Natural killer cell treated with Interleukin-12 subunit alpha and Interleukin-12 subunit beta and Interleukin-15 and Interleukin-18, amount 100 ng/mL, for 72 hours (primary cell): ENCODE measurements at places on chromosomes 3 and 15. TPM values are rescaled to one million over a fixed set of nuclear protein-coding genes. Genes with fewer than 3 reads are reported as not detected.

DNA sequence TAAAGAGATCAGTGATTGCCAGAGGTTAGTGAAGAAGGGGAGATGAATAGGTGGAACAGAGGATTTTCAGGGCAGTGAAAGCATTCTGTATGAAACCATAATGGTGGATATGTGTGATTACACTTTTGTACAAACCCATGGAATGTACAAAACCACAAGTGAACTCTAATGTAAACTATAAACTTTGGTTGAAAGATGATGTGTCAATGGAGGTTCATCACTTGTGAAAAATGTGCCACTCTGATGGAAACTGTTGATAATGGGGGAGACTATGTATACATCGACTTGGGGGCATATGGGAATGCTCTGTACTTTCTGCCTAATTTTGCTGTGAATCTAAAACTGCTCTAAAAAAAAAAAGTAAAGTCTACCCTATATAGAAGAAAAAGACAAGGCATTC lies 68.7 kb upstream of the ARHGEF3 start:
- no peaks in the 10 kb centered on the region for H3K27me3 ChIP-seq
- peaks cover 17% of the 10 kb centered on the region for H3K4me1 ChIP-seq
- H3K4me3 ChIP-seq: no peak overlapping the region
- no peak for DNase-seq
- no peaks in the 10 kb centered on the region for H3K36me3 ChIP-seq

GRCh38 chr15:77631745-77632533 lies 773 bp downstream of the LINGO1 start:
- peak overlapping the region; percentile 38 for H3K4me3 ChIP-seq
- peaks cover 31% of the 10 kb centered on the region for H3K27me3 ChIP-seq
- H3K4me1 ChIP-seq: no peaks in the 10 kb centered on the region

DNA sequence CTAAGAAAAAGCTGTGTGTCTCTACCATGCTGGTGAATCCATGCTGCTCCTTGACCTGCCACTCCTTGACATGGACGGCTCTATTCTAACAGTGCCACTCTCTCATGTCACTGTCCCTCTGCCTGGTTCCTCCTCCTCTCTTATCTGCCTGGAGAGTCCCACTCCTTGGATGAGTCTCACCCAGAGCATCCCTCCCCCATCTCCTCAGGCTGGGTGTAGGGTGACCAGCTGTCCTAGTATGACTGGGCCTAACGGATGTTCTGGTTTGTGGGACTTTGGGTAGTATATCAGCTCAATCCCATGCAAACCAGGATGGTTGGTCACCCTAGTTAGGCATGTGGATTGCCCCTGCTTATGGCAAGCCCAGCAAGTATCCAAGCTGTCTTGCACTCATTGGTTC lies 54.3 kb downstream of the LIPC start:
- peak; percentile 64 for DNase-seq
- peak overlapping the region; percentile 84 for H3K4me3 ChIP-seq
- H3K36me3 ChIP-seq: no peaks in the 10 kb centered on the region

GRCh38 chr3:133843634-133844033 lies 38.0 kb downstream of the SRPRB start:
- H3K4me1 ChIP-seq: no peaks in the 10 kb centered on the region
- H3K27ac ChIP-seq: no peak overlapping the region
- no peaks in the 10 kb centered on the region for H3K36me3 ChIP-seq
- DNase-seq: peak; percentile 51

DNA sequence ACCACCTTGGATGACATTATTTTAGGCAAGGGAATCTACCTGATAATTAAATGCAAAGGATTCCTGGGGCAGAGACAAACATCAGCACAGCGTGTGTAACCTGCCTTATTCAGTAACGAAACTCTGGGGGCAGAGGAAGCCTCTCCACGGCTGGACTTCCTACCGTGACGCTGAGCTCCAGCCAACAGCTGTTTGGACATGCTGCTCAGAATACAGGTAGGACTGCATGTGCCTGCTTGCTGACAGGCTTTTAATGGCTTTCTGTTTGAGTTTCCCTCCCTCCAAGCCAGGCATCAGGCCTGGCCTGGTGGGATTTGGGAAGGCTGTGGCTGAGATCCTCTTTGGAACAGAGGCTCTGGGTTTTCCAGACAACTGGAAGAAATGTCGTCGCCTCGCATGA lies 150.6 kb downstream of the ADAMTS17 start:
- peaks cover 14% of the 10 kb centered on the region for H3K27me3 ChIP-seq
- H3K27ac ChIP-seq: no peak overlapping the region
- peaks cover 2% of the 10 kb centered on the region for H3K4me1 ChIP-seq
- H3K4me3 ChIP-seq: no peak overlapping the region

- no peak for DNase-seq
- no peaks in the 10 kb centered on the region for H3K27me3 ChIP-seq
- peaks cover 4% of the 10 kb centered on the region for H3K36me3 ChIP-seq
These were observed 78.7 kb downstream of the ATP1B3 start for GRCh38 chr3:141955175-141955574.

- H3K27me3 ChIP-seq: peaks cover 56% of the 10 kb centered on the region
- H3K4me1 ChIP-seq: peaks cover 20% of the 10 kb centered on the region
- no peak overlapping the region for H3K27ac ChIP-seq
- no peaks in the 10 kb centered on the region for H3K36me3 ChIP-seq
- DNase-seq: no peak
These were observed 4.1 kb upstream of the SKOR1 start for GRCh38 chr15:67820992-67821783.

GRCh38 chr15:79970624-79971434 lies at the start of gene BCL2A1:
TSS of gene BCL2A1 (minus strand) at chr15:79971196. CDS start at chr15:79971119, 77 bp downstream.
- peak; percentile 80 for DNase-seq

GRCh38 chr3:42762046-42762724 lies 10.9 kb downstream of the CCDC13 start:
- H3K36me3 ChIP-seq: no peaks in the 10 kb centered on the region
- no peaks in the 10 kb centered on the region for H3K4me1 ChIP-seq
- H3K4me3 ChIP-seq: no peak overlapping the region
- no peak for DNase-seq
- no peaks in the 10 kb centered on the region for H3K27me3 ChIP-seq

- no peak overlapping the region for H3K27ac ChIP-seq
- no peaks in the 10 kb centered on the region for H3K36me3 ChIP-seq
- no peaks in the 10 kb centered on the region for H3K27me3 ChIP-seq
- H3K4me1 ChIP-seq: no peaks in the 10 kb centered on the region
These were observed 370.6 kb upstream of the NAALADL2 start for GRCh38 chr3:174488527-174488926.

- H3K4me3 ChIP-seq: no peak overlapping the region
- no peaks in the 10 kb centered on the region for H3K4me1 ChIP-seq
- H3K36me3 ChIP-seq: no peaks in the 10 kb centered on the region
These were observed 7.6 kb upstream of the THBS1 start for GRCh38 chr15:39573287-39573686.

DNA sequence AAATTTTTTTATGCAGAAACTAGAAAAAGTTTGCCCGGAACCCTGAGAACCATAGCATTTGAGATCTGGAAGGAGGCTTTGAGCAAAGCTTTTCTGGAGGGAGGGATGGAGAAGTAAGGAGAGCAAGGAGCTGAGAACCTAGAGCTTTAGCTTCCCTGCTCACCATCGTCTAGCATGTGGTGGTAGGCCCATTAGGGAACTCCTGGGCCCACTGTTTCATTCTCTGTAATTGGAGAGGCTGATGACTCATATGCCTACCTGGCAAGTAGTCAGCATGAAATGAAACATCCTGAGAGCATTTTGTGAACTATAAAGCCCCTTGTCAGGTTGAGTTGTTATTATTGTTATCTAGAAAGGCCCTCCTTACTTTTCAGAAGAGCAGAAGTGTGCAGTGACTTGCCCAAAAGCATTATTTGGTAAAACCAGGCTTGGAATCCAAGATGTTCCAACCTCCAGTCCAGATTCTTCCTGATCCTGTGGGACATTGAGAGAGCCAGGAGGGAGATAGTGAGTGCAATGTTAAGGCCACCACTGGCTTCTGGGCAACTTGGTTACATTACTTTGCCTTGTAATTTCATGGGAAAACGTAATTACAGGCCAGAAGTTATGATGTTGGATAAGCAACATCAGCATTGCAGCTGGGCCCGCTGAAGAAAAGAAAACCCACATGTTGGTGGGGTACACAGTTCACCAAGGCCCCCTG lies 104.5 kb upstream of the BFSP2 start:
- no peaks in the 10 kb centered on the region for H3K4me1 ChIP-seq
- H3K27ac ChIP-seq: no peak overlapping the region
- DNase-seq: no peak
- no peaks in the 10 kb centered on the region for H3K27me3 ChIP-seq
- H3K4me3 ChIP-seq: no peak overlapping the region

DNA sequence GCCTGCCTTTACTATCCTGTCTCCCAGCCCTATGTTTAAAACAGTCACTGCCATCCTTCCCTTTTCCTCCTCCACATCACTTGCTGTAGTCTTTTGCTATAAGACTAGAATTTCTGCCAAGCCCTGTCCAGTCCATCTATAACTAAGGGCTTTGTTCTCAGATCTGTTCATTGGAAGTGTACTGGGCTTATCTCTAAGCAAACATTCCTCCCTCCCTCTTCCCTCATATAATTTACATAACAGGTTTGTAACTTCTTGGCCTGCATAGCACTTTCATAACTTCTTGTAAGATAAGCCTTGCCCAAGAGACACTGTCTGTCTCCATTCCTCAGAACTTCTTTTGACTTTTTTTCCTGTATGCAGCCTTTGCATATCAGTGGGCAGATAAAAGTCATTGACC lies 16.7 kb downstream of the TPRG1 start:
- H3K4me3 ChIP-seq: no peak overlapping the region
- peaks cover 2% of the 10 kb centered on the region for H3K27me3 ChIP-seq
- H3K27ac ChIP-seq: no peak overlapping the region

GRCh38 chr3:160928183-160928726 lies 172.2 kb downstream of the PPM1L start:
- no peaks in the 10 kb centered on the region for H3K27me3 ChIP-seq
- no peaks in the 10 kb centered on the region for H3K36me3 ChIP-seq
- no peak for DNase-seq
- no peak overlapping the region for H3K4me3 ChIP-seq
- H3K4me1 ChIP-seq: peaks cover 24% of the 10 kb centered on the region
- no peak overlapping the region for H3K27ac ChIP-seq

DNA sequence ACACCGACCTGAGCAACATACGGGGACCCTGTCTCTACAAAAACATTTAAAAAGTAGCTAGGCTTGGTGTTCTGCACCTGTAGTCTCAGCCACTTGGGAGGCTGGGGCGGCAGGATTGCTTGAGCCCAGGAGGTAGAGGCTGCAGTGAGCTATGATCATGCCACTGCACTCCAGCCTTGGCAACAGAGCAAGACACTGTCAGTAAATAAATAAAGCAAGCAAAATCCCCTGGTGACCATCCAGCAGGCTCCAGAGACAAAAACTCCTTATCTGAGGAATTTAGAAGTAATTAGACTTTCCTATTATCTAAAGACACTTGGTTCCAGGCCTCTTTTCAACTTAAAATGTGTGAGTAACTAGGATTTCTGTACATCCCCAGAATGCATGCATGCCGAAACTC lies 29.5 kb upstream of the ZNF774 start:
- H3K4me3 ChIP-seq: no peak overlapping the region
- H3K4me1 ChIP-seq: peaks cover 16% of the 10 kb centered on the region
- H3K27ac ChIP-seq: no peak overlapping the region
- H3K27me3 ChIP-seq: no peaks in the 10 kb centered on the region
- H3K36me3 ChIP-seq: no peaks in the 10 kb centered on the region
- DNase-seq: no peak

DNA sequence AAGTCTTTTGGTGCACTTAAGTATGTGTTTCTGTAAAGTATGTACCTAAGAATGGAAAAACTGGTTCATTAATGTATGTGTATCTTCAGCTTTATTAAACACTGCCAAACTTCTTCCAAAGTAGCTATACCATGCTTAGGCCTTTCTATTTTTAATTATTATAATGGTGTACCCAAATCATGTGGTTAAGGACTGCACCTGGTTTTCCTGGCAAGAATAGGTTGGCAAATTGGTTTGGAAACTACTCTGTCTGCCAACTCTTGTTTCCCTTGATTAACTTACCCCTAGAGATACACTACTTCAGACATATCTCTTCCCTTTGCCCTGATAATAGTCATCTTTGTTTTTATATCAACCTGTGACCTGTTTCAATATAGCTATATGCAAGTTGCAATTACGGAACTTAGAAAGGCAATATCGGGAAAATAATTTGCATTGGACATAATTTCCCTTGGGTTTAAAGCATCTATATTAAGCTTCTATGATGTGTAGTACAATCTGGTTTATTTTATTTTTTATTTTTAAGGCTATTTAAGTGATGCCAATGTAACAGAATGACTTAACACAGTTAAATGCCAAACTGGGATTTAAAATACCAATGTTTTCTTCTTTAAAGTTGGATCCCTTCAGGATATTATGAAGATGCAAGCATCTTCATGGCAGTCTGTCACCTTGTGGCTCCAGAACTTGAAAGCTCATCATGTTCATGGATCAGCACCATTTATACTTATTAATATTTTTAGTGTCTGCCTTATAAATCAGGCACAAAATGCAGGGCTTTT lies 40.6 kb upstream of the TMEM108 start:
- DNase-seq: no peak
- H3K27ac ChIP-seq: no peak overlapping the region
- no peaks in the 10 kb centered on the region for H3K4me1 ChIP-seq

DNA sequence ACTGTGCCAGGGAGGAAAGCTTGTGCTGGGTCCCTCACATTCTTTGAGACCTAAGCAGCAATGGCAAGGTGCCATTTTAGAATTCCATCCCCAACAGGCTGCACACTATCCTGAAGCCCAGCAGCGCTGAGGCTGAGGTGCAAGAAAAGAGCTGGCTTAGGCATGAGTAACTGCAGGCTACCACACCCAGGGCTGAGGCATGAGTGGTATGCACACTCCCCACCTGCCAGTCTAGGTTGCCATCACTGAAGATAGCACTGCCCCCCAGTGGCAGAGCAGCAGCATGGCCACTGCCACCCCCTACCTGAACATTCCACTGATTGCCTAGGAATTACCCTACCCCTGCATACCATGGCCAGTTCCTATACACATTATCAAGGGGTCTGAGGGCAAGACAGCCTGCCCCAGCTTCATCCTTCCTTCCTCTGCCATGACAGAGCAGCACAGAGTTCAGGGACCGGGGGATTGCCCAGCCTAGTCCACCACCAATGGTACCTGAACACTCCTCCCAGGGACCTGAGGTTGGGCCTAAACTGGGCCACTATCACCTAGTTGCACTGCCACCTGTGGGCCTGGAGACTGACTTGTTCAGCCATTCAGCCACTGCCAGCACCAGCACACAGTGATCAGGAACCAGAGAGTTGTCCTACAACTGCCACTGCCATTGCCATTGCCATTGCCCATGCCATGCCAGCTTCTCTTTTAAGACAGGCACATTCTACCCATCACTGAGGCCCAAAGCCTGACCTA lies 129.8 kb downstream of the SATB1 start:
- no peak overlapping the region for H3K4me3 ChIP-seq
- no peak for DNase-seq
- H3K4me1 ChIP-seq: no peaks in the 10 kb centered on the region

Gene EXD1
- not detected for total RNA-seq

Gene DNAJA4
- total RNA-seq: 35.2 TPM

Gene PLA2G4D
- not detected for total RNA-seq

Gene PLCL2
- 12.5 TPM for total RNA-seq

Gene ITGA11
- total RNA-seq: 0.17 TPM

Gene EPHA3
- total RNA-seq: not detected

Gene FOXL2
- not detected for total RNA-seq

Gene C3orf22
- not detected for total RNA-seq
